Myocyte (in vitro differentiated cells): ENCODE measurements at places on chromosomes 1 and 21.

- no peak for DNase-seq
These were observed 47.1 kb downstream of the PTGS2 start for GRCh38 chr1:186633116-186633515.

DNA sequence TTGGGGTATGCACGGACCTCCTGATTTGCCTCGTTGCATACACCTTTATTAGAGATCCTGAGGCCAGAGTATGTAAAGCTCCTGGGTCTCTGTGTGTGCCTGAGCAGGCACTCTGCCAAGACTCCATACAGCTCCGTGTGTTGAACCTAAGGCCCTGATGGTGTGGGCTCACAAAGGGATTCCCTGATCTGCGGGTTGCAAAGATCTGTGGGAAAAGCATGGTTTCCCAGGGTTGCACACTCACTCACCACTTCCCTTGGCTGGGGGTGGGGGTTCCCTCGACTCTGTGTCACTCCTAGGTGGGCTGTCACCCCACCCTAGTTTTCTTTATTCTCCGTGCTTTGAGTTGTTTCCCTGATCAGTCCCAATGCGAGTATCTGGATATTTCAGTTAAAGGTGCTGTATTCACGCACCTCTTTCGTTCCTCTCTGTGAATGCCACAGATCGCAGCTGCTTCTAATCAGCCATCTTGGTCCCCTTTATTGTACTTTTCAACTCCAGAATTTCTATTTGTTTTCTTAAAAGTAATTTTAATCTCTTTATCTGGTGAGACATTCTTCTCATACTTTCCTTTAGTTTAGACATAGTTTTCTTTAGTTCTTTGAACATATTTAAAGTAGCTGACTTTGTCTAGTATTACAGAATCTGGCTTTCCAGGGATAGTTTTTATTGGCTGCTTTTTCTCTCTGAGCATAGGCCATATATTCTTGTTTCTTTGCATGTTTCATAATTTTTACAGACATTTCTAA, 39.0 kb upstream of the F3 start:
- DNase-seq: no peak

- no peak for DNase-seq
These were observed 33.5 kb downstream of the ZMYM1 start for GRCh38 chr1:35112668-35113067.

DNA sequence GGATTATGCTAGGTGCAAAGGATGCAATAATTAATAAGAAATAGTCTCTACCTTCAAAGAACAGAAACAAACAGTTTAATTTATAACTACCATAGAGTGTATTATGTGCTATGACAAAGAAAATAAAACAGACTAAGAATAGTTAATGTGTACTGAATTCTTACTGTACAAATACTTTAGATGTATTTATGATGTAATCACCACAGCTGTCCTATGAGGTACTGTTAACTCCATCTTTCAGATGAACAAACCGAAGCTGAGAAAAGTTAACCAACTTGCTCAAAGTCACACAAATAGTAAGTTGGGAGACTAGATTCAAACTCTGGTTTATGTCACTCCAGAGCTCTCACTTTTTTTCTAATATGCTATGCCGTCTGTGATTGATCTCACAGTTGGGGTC, 77.0 kb upstream of the FGGY start:
- DNase-seq: no peak

DNA sequence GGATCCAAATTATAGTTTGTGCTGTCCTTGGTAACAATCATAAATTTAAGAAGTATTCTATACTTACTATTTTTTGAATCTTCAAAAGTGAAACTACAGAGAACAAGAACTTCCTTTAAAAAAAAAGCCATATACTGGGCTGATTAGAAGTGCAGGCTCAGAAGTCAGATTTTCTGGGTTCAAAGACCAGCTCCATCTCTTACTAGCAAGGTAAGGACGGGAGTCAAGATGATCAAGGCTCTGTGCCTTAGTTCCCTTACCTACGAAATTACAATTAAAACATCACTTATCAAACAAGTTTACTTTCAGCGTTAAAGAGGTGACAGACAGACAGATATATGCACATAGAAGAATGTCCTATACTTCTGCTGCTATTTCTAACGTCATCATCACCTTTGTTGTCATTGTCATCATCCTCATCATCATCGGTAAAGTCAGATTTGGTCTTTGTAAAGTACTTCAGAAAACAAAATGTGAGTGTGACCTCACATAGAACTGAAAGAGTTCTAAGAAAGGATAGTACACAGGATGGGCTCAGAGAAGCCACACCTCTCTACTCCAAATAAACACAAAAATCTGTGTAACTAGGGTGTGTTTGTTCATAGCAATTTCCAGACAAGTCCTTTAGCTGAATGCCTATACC, 178.7 kb downstream of the VAV3 start:
- DNase-seq: no peak

GRCh38 chr1:90809093-90809492, 92.0 kb upstream of the BARHL2 start:
- no peak for DNase-seq

GRCh38 chr1:153643100-153643499, 9.2 kb downstream of the CHTOP start:
- DNase-seq: no peak

DNA sequence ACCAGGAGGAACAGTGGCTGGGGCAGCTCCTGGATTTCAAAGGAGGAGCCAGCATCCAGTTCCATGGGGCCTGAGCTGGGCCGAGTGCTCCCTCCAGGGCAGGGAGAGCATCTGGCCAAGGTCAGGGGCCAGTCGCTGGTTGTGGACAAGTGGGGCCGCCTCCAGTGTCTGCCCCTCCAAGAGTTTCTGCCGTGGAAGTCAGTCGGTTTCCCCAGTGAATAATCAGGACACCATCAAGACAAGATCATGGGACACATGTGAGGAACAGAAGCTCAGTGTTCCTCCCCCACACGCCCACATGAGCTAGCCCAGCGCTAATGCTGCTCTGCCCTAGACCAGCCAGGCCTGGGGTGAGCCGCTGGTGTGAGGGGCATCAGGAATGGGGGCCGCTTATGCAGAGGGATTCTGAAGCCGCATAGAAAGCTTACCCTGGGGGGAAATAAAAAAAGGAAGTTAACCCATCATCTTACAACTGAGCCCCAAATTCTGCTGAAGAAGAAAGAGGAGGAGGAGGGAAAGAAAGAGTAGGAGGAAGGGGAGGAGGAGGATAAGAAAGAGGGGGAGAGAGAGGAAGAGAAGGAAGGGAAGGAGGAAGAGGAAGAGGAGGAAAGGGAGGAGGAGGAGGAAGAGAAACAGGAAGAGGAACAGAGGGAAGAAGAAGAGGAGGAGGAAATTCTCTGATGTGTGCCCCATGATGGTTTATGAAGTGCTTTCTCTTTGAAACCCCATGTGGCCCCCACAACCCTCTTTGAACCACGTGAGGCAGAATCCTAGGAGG, 198.4 kb downstream of the MATN1 start:
- DNase-seq: no peak

DNA sequence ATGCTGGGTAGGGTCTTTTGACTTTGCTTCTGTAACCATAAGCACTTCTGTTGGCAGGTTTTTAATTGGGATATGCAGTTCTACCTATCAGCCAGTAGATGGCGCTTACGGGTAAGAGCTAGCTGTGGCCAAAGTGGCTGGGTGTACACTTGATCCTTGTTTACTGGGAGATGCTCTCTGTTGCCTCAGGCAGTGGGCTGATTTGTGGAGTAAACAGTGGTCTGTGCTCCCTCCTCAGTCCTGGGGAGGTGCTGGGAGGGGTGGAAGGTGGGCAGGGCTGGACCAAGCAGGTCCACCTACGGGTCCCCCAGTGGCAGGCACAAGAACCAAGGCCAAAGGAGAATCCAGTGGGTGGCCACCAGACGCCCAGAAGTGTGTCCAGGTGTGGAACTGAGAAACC, 43.4 kb downstream of the RALGPS2 start:
- peak; percentile 9 for DNase-seq

GRCh38 chr1:230589951-230590350, 52.3 kb upstream of the COG2 start:
- no peak for DNase-seq

DNA sequence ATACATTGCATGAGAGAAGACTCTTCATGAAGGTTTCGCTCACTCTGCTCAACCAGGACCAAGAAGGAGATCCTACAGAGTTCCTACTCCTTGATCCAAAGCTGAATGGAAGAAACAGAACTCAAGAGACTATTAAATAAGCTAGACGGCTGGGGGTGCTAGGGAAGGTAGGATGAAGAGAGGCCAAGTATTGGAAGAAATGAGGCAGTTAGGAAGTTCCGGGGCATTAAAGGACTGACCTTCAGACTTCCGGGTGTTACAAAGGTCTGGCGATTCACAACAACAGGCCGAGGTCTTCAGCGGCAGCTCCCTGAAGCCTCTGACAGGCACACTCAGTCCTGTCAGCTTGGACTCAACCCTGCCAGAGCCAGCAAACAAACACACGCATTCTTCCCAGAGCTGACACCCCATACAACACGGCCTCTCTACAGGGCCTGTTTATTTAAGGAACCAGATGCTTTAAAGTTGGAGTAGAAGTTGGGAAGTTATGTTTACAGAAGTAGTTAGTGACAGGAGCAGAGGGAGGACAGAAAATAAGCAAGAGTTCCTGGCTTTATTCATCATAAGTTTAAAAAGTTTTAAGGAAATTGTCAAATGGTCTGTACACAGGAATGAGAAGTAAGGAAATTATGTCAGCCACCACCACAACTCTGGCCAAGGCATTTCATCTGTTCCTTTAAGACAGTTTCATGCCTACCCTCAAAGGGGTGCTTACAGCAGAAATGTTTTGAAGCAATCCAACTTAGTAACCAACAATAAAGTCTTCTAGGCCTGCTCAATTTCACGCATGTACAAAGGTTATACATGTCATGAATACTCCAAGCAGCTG, 4.7 kb downstream of the SORT1 start:
- peak; percentile 79 for DNase-seq

DNA sequence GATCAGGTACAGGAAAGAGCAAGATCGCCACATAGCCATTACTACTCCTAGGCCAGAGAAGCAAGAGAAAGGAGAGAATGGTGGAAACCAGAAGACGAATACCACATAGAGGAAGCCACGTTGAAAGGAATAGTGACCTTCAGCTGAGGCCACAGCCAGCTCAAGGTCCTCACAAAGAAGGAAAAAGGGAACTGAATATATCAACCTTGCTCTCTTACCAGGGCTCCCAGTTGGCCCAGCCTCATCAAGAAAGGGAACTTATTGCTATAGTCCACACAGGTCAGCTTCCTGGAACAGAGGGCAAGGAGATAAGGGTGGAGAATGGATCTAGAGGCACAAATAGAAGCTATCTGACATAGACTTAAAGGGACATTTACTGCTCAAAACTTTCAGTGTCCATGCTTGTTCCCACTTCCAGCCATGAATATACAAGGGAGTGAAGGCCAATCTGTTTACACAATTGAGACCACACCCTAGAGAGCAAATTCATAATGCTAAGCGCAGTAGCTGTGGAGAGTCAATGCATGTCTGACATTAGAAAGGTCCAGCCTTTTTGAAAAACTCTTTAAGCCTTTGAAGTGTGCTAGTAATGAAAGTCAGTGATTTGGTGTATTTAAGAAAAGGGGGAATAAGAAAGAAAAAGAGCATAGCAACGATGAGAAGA, 120.7 kb upstream of the ZC3H11B start:
- DNase-seq: no peak

- no peak for DNase-seq
These were observed 70.6 kb upstream of the NFIA start for GRCh38 chr1:61011561-61012263.

DNA sequence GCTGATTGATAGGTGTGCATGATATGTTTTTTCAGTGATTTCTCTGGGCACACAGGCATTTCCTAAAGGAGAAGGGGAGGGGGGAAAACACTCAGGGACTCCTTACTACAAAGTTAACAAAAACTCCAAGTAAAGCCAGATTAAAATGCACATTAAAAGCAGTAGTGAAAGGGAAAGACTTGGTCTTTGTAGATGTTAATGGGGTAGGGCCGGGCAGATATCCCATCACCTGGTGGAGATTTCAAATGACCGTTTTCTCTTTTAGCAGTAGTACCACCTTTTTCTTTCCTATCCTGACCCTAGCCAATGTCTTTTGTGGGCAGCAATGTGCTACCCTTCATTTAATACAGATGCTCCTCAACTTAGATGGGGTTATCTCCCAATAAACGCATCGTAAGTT, 32.5 kb downstream of the RTCA start:
- DNase-seq: no peak

GRCh38 chr1:160404094-160404493, 3.7 kb downstream of the VANGL2 start:
- DNase-seq: no peak

DNA sequence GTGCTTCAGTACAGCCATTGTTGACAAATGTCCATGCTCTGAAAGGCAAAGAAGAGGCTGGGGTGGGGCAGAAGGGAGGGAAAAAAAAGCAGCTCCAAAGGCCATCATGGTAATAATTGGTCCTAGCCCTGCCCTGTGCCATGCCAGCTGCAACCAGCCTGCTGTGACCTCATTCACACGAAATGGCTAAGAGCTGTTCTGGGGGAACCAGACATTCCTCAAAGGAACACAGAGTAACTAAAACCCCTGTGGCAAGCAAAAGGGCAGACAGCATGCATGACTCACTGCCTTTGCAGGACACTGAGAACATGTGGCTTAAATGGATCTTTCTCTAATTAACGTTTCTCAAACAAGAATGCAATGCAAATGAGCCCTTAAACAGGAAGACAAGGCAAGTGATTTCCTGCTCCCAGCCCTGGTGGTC, 42.3 kb downstream of the STYXL2 start:
- DNase-seq: peak; percentile 97

DNA sequence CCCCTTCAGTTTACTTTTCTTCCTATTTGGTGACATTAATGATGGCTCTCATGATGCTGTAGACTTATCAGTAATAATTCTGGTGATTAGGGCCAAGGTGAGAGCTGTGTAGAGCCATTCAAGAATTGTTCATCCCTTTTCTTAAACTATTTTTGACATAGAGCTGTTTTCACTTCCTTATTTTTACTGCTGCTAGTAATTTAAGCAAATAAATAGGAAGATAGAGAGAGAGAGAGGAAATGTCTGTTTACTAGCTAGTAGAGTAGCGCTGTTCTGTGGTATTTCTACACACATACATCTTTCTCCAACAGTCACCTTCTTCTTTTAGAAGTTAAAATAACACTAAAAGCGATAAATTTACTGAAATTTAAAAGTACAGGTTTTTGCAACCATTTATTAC, 678.0 kb upstream of the ZP4 start:
- DNase-seq: no peak

DNA sequence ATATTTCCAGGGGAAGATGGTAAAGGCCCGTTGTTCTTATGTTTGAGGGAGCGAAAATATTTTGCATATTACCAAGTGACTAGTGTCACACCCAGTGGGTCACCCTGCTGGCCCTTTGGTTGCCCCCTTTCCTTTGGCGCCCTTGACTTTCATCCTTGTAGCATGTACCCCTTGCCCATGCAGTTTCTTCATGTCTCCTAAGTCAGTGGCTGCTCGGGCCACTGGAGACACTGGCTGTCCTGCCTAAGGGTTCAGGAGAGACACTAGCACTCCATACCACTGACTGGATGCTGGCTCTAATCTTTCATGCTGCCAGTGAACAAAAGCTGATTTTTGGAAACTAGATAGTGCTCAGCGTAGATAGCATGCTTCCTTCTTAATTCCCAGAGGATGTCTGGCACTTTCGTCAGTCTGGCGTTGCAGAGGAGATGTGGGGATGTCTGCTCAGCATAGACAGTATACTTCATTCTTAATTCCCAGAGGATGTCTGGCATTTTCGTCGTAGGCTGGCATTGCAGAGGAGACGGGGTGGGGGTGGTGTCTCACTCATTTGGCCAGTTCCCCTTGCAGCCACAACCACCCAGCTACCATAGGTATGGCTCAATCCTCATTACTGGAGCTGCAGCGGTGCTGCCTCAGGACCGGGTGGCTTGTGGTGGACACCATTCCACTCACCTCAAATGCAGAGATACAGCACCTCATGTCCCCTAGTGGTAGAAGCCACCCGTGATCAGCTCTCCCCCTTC, 770.9 kb upstream of the TPTE start:
- no peak for DNase-seq
